ENCODE measurements at places on chromosomes 2 and 18.

GRCh38 chr2:31318361-31319336, 84.7 kb downstream of the EHD3 start:
- peak; percentile 49 for DNase-seq

DNA sequence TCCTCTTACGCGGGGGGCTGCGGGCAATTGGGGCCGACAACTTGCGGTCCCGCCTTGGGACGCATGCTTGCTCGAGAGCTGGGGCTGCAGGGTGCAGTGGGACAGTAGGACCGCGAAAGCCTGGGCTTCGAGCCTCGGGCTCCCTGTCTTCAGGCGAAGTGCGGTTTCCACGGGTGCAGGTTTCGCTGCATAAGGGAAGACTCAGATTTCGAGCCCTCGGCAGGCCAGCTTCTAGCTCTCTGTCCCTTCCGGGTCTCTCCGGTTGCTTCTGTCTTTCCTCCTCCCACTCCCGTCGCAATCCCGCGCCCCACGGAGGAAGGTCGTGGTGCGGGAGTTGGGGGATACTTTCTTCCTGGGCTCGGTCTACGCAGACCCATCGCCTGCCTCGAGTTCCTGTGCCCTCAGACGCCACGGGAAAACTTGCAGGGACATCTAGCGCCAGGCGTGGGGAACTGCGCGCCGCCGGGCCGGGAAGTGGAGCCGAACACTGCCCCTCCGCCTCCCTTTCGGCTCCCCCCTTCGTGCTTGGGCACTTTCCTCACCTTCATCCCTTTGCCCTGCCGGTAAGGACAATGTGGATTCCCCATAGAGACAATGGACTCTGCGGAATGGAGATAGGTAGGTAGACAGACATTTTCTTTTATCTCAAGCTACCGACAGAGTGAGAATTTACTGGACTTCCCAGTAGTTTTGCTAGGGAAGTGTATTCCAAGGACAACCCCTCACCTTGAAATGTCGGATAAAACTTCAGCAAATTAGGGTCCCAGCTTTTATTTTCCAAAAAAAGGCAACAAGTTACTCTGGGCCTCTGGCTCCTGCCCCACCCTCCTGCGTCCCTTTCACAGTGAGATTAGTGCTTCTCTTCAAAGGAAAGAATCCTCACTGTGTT, 4.2 kb upstream of the HOXD13 start:
- no peak for DNase-seq

DNA sequence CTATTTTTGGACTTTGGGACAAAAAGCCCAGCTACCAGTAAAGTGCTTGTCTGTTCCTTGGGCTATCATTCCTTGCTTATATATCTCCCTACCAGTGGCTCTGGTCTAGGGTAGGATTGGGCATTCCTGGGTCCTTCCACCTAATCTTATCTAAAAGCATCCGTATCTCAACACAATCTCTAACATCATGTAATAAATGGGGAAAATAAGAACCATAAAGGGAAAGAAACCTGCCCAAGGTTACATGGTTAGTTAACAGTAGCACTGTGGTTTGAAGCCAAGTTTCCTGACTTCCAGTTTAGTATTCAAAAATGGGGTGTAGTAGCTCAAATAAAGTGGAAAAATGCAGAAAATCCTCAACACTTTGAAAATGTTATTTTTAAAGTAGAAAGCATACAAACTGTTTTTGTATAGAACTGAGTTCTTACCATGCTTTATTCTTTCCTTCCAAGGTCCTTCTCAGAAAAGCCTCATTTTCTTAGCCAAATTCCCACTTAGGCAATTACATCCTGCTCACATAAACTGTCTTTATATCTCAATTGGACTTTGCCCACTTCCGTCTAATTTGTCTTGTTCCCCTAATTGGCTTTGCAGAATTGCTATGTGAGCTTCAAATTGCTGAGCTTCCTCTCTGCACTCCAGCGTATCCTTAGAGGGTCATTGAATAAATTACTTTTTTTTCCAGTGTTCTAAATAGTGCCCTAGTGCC, 273.1 kb upstream of the UBE2E3 start:
- DNase-seq, result no peak

- DNase-seq, result no peak
Measured at GRCh38 chr2:142596334-142597088, 281.0 kb upstream of the KYNU start.

- DNase-seq, result no peak
Measured at GRCh38 chr2:98769114-98769476, 38.2 kb upstream of the MGAT4A start.

DNA sequence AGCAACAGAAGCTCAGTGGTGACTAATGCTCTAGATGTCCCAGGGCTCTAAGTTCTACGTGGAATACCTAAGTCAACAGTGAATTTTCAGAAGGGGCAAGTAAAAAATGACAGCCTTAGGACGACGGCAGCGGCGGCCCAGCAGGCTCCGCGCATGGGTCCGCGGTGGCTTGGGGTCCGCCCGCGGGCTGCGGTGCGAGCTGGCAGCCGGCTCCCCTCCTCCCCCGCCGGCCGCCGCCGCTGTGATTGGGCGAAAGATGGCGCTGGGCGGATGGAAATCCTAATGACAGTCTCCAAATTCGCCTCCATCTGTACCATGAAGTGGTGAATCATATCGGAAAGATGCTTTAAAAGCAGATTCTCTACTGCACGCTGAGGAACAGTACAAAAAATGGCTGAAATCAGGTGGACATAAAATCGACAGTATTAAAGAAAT, 74.7 kb downstream of the HNRNPLL start:
- DNase-seq, result peak; percentile 43

- DNase-seq, result no peak
Measured at GRCh38 chr2:217974389-217975005, 28.3 kb downstream of the TNS1 start.

DNA sequence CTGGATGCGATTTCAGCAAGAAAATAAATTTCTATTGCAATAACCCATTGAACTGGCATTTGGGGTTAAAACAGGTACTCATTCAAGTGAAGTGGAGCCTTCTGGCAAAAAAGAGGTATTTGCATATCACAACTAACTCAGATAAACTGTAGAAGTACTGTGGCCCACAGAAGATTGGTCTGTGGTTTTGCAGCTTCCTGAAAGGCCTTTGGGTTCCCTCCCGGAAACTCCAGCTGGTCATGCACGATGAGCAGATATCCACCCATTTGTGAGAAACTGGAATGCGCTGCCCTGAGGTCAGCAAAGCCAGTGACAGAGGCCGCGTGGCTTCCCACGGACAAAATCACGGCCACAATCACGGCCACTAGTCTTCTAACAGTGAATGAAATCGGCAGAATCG, 106.3 kb downstream of the EPHA4 start:
- peak; percentile 1 for DNase-seq

DNA sequence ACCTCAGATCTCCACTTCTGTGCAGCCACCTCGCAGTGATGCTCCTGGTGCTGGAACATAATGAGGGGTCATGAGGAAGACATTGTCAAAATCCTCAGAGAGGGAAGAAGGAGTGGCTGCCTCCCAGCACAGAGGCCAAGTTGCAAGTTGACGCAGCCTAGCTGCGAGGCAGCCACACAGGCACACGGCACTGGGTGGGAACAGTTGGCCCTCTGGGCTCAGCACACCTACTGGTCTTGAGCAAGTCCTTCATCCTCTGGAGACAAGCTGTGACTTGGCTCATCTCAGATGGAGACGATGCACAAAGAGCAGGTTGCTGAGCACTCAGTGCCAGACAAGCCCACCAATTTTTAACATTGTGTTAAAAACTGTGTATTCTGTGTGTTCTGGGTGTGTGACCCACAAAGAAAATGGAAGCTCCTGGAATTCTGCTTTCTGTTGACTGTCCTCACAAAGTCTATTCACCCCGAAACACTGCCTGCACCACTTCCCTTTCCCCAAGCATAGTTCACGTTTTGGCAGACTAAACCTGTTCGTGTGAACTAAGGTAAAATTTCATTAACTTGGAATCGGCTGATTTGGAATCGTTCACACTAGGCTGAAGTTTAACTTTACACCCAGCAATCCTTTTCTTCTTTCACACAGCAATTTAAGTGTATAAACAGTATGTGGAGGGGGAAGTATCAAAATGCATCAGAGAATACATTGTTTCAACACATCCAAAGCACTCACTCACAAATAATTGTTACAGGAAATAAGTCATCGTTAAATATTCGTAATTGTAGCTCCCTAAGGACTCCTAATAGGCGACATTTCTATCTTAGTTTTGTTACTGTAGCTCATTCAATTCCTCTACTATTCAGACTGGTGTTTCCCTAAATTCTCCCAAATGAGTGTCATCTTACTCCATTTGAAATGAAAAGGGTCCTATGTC, 266.6 kb upstream of the ID2 start:
- DNase-seq, result peak; percentile 26

DNA sequence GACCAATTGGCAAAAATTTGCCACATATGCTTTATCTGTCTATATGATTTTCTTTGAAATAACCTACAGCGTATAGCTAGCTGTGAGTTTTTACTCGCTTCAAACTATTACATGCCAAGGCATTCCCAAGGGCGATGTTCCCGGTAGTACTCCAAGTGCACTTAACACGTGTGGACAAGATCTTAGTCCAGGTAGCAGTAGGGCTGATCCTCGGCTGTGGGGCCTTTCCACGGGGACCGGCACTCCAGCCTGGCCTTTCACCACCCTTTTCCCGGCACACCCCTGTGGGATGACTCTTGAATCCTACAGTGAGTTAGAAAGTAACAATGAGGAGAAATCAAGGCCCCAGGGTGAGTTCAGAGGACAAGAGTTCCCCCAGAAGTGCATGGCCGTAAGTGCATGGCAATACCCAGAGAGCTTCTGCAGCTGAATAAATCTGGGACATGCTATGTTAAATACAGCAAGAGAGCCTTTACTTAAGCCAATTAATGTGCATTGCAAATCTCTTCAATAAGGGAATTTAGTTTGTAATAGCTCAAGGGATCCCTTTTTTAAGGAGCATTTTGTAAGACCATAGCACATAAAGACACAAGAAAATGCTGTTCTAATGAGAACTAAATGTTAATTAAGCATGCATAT, 26.4 kb downstream of the CHMP1B start:
- DNase-seq, result no peak

DNA sequence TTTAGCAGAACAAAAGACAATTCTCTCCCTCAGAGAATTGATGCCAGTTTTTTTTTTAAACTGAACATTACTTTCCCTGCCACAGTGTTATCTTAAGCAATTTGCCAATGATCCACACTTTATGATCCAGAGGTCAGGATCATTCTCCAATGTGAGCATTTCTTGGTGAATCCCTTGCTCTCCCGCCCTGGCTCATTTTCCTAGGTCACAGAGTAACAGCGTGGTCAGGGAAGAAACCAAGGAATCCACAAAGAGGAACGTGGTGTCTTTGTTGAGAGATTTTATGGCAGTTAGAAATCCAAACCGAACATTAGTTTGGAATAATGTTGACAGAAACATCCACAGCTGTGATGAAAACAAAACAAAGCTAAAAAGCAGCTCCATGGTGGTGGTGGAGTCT, 250.3 kb downstream of the TTC32 start:
- DNase-seq, result no peak

- no peak for DNase-seq
Measured at GRCh38 chr2:40725950-40726349, 274.1 kb upstream of the SLC8A1 start.

DNA sequence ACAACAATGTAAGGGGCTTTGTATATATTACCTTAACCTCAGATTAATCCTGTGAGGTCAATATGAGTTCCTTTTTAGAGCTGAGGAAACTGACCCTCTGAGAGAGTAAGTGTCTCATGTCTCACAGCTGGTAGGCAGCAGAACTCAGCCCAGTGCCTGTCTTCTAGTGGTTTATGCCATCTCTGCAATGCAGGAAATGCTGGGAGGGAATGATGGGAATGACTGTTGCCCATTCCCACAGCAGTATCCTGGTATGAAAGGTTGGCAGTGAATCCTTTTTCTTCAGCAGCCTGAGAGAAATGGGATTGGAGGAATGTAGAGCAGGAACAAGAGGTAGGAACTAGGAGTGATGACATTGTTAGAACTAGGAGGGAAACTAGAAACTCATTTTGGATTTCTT, 6.0 kb downstream of the MRPL30 start:
- no peak for DNase-seq

- no peak for DNase-seq
Measured at GRCh38 chr2:19894134-19894792, 7.5 kb downstream of the TTC32 start.

- no peak for DNase-seq
Measured at GRCh38 chr2:4693266-4693665, 989.9 kb downstream of the DCDC2C start.

- DNase-seq, result no peak
Measured at GRCh38 chr2:126241411-126241810, 414.5 kb upstream of the GYPC start.

GRCh38 chr2:111100765-111101162, 19.9 kb upstream of the BCL2L11 start:
- DNase-seq, result peak; percentile 54

DNA sequence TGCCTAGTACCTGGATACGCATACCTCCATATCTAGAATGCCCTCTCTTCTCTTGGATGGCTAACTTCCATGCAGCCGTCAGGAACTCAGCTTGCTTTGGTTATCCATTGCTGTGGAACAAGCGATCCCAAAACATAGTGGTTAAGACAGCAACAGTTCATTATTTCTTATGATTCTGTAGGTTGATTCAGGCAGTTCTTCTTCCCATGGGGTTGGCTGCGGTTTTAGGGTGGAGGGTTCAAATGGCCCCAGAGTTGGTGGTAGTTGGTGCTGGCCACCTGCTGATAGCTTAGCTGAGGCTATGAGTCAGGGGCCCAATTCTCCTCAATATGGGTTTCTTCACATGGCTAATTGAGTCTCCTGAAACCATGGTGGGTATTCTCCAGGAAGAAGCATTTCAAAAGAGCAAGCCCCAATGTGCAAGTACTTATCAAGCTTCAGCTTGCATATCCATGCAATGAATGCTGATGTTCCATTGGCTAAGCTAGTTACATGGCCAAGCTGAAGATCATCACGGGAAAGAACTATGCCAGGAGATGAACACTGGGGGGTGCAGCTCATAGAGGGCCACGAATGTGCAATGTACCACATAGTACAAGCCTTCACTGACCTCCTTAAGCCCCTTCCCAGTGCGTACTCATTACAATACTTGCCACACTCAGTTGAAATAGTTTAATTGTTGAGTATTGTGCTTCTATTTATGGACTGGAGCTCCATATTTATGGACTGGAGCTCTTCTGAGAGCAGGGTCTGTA, 10.0 kb upstream of the RHOB start:
- DNase-seq, result no peak

DNA sequence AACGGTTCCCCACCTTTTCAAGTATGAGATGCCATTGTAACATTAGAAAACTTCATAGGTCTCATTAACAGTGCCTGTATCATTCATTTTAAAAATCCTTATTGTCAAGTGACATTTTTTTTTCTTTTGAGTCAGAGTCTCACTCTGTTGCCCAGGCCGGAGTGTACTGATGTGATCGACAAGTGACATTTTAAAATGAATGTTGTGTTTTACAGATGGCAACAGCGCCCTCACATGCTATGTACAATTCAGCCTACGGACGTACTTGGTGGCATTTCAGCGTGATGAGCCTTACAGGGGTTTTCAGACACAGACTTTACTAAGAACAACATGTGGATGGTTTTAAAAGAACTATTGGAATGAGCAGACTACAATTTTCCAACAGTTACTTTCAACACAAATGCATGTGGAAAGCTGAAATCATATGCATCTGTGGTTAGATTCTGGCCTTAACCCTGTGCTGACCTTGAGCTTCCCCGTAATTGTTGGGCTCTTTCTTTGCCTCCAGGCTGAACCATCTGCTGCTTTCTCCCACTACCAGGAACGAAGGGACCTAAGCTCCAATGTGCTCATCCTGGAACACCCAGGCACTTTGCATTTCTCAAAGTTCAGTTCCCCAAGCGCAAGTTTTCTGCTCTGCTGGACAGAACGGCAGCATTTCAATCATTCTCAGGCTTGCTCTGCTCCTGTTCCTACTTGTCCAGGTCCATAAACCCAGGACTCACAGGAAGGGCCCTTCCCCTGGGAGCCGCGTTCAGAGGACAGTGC, 119.9 kb upstream of the NDUFV2 start:
- DNase-seq, result no peak

Measured in GM06990 (cell line).